ENCODE measurements at places on chromosomes 5 and 9.

- DNase-seq: no peak
Measured at GRCh38 chr9:69249337-69249736, 75.3 kb downstream of the TJP2 start.

- DNase-seq: no peak
Measured at GRCh38 chr9:100590481-100590880, 12.6 kb downstream of the CAVIN4 start.

- DNase-seq: no peak
Measured at GRCh38 chr9:130854092-130854491, 19.0 kb downstream of the ABL1 start.

DNA sequence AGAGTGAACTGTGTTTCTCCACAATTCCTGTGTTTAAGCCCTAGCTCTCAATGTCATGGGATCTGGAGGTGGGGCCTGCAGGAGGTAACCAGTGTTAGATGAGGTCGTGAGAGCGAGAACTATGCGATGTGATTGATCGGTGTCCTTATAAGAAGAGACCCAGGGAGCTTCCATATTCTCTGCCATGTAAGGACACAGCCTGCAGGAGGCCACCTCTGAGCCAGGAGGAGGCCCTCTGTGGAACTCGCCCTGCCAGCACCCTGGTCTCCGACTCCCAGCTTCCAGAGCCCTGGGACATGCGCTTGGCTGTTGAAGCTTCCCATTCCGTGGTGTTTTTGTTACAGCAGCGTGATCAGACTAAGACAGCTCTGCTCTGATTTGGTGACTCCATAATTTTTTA lies 255.4 kb downstream of the IRX2 start:
- DNase-seq: no peak

DNA sequence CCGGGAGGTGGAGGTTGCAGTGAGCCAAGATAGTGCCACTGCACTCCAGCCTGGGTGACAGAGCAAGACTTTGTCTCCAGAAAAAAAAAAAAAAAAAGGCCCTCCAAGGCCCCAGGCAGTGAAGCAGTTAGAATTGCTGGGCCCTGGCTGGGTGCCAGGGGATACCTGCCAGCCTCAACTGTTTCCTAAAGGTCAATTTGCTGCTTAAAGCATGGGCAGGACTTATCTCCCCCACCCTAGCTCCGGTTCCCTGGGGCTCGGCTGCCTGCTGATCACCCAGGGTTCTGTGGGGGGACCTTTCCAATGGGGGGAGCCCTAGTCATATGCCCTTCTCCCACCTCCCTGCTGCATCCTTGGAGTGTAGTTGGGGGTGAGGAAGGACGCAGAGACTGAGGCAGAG lies 25.7 kb downstream of the NCS1 start:
- DNase-seq: no peak

- no peak for DNase-seq
Measured at GRCh38 chr5:61163905-61164304, 1.6 kb upstream of the SMIM15 start.

GRCh38 chr9:130382636-130383349 lies 62.0 kb upstream of the ASS1 start:
- no peak for DNase-seq

DNA sequence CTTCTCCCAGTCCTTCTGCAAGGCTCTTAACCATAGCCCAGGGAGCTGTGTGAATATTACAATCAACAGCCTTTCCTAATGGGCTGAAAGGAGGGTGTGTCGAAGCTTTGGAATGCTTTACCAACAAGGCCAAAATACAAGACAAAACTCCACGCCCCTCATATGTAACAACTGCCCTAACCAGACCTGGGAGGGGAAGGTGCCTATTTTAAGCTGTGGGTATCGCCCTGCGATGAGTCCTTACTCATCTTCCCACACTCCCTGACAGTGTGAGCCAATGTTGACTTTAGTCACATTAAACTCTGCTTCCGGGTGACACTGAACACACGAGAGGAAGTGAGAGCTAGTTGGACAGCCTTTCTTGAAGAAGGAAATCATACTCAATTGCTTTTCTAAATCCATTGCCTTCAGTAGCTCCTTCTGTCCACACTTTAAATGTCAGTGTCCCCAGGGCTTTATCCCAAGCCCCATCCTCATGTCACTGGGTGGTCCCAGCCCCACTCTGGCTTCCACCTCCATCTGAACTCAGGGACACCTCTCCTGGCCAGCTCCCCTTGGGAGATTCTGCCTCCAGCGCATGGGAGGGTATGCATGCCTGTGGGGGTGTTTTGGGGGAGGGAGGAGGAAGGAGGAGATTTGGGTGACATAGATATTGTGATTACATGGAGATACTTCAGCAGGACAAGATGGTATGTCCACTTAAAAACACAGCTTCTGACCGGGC lies 6.5 kb upstream of the TBC1D9B start:
- no peak for DNase-seq

GRCh38 chr9:89779405-89780203 lies 174.8 kb downstream of the GADD45G start:
- no peak for DNase-seq

DNA sequence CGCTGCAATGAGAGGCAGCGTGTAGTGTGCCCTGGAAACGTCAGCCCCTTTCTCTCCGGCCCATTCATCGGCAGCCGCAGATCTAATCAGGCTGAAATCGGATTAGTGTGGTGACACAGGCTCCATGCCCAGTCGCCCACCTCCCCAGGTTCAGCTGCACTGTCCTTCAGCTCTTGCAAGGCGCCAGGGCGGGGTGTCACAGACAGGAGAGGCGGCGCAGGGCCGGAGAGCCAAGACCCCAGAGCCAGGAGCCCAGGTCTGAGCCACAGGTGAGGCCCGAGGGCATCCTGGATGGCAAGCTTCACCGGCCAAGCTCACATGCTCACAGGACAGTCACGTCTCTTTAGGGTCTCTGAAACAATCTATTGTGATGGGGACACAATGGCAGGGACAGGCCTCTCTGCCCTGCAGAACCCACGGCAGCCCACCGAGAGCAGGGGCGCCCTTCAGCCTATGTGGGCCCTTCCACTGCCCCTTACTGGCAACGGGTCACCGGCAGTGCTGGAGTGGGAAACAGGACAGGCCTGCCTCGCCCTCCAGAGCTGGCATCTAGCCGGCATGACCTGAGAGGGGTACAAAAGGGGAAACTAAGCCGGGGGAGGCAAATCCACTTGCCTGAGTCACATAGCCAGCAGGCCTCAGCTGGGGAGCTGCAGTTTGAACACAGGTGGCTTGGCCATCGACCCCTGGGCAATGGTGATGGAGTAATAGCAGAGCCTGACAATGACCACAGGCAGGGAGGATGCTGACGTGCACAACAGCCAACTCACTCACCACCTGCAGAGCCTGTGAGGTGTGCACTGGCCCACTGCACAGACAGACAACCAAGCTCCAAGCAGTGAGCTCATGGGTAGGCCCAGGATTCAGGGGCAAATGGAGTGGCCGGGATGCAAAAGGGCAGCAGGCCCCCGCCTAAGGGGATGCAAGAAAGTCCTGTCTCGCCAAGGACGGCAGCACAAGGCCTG lies 48.1 kb downstream of the VAV2 start:
- DNase-seq: no peak

- DNase-seq: no peak
Measured at GRCh38 chr5:171984748-171985419, 21.6 kb downstream of the FBXW11 start.
